ENCODE measurements at places on chromosomes 2 and 18.

GRCh38 chr2:38509314-38509946 is 93.3 kb downstream of the HNRNPLL start:
- DNase-seq: no peak

DNA sequence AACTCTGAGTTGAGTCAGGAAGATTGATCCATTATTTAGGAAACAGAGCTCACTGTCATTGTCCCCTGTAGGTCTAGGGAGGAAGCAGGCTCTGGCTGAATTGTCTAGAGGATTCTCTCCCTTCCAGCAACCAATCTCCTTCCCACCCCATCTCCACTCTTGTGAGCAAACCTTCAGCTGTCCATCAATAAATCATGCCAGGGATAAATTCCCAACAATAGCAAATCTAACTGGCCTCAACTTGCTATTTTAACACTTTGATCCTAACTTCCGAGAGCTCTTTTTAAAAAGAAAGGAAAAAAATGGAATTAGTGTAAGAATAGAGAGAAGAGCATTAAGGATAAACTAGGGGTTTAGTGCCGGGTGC is 53.5 kb downstream of the ATP8B1 start:
- no peak for DNase-seq

DNA sequence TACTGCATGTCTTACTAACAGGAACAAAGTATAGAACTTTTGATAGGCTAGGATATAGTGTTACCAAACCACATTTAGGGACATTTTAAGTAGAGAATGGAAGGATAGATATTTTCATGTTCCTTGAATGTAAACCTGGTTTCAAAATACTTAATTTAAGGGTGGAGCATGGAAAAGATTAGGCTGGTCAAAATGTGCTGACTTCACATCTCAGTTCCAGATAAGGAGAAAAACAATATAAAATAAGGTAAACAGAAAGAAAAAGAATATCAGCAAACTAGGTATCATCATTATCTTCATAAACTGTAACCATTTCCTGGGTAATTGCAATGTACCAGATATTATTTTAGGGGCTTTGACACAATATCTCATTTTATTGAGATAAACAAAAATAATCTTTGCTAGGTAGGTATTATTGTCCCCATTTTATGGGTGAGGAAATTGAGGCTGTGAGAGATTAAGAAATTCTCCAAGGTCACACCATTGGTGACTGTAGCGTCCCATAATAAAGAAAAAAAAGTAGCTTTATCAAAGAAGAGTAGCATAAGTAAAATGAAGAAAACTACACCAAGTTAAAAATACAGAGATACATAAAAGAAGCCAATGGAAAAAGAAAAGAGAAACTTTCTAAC is 3.6 kb downstream of the PDE11A start:
- DNase-seq: no peak

GRCh38 chr2:224524657-224525056 is 60.5 kb downstream of the CUL3 start:
- DNase-seq: no peak

GRCh38 chr2:107338059-107338458 is 452.1 kb upstream of the ST6GAL2 start:
- DNase-seq: no peak

DNA sequence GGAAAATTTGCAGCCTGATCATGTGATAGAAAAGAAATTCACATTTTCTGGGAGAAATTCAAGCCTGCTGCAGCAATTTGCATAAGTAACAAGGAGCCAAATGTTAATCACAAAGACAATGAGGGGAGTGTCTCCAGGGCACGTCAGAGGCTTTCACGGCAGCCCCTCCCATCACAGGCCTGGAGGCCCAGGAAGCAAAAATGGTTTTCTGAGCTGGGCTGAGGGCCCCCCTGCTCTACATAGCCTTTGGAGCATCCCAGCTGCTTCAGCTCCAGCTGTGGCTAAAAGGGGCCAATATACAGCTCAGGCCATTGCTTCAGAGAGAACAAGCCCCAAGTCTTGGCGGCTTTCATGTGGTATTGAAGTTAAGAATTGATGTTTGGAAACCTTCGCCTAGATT is 445.3 kb upstream of the ZEB2 start:
- DNase-seq: no peak

GRCh38 chr18:47969816-47970215 is 39.4 kb upstream of the SMAD2 start:
- DNase-seq: no peak

- no peak for DNase-seq
Observed at GRCh38 chr18:62808123-62808522, 92.8 kb downstream of the PHLPP1 start.

- no peak for DNase-seq
Observed at GRCh38 chr2:43885132-43885632, 46.4 kb downstream of the ABCG8 start.

Measured in T-helper 2 cell treated with Interferon-gamma antibody and Interleukin-4, amounts not matched to agents 5 μg/mL and 100 μg/mL, for 36 hours (primary cell).